NCI-H1930 (cell line): ENCODE measurements at places on chromosomes 4 and X.

DNA sequence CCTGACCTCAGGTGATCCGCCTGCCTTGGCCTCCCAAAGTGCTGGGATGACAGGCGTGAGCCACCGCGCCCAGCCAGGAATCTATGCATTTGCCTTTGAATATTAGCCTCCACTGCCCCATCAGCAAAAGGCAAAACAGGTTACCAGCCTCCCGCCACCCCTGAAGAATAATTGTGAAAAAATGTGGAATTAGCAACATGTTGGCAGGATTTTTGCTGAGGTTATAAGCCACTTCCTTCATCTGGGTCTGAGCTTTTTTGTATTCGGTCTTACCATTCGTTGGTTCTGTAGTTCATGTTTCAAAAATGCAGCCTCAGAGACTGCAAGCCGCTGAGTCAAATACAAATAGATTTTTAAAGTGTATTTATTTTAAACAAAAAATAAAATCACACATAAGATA is 44.2 kb upstream of the SHOX start:
- no peak for DNase-seq

DNA sequence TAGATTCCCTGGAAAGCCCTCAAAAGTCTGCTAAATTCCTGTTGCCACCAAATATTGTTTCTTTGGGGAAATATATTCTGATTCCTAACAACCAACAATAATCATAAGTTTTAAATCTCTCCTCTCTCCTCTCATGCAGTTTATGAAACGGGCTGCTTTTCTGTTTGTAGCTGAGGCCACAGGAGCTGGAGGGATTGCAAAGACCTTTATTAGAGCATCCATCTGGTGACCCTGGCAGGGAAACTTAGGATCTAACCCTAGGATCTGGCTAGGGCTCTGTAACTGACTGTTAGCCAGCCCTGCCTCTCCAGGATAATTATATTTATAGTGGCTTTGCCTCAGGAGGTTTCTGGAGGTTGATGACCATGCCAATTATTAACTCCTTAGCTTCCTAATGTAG is 56.9 kb downstream of the SMAD1 start:
- DNase-seq = no peak

DNA sequence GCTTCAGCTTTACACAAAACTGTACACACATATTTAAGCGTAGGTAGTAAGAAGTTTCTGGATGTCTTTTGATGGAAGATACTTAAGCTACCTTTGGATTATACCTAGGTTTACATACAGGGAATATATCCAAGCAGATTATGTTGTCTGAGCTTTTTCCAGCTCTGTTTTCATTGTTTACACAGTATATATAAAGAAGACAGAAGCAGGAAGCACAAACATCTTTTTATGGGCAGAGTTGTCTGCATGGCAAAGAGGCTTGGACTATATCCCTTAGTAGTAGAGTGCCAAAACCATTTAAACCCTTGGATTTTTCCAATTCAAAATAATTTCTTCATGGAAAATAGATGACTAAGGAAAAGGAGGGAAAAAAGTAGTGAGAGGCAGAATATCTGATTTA is 329.4 kb upstream of the AGA start:
- DNase-seq = no peak

DNA sequence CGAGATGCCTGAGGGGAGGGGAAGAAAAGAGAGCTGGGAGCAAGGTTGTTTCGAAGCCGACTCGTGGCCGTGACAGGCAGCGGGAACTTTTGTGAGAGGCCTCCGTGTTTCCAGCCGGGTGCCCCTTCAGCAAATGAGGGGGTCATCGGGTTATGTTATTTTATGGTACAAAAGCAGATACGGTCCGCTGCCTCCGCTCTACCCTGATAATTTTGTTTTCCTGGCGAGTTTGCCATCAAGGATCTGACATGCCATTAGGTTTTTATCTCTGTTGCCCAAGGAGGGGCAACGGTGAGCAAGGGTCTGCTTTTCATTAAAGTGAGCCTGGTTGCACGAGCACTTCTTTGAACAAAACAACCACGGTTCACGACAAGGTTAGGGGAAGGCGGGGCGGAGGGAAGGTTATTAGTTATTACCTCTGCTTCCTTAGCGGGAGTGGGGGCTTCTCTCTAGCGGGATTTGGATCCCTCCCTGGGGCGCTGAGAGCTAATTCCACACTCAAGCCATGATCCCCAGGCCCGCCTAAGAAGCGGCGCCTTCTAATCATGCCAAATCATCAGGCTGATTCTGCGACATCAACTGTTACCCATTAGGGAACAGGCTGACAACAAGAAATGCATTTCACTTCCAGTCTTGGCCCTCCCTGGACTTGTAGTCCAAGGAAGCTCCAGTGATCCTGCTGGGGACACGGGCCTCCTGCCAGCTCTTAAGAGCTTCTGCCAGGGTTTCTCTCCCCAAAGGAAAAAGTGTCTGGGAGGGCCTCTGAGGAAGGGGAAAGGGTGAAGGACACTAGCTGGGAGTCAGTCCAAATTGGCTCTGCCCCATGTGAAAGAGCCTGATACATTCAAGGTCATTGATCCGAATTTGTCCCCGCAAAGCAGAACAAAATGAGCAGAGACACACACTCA is 617.7 kb downstream of the MID1IP1 start:
- no peak for DNase-seq
